Melanocyte of skin (primary cell): ENCODE measurements at places on chromosomes 12 and 14. TPM values are rescaled to one million over a fixed set of nuclear protein-coding genes. Genes with fewer than 3 reads are reported as not detected.

Gene MAP1LC3B2
- total RNA-seq: not detected in 2 replicates

Gene PLEKHG7
- total RNA-seq: not detected in 2 replicates

Gene TEAD4
- total RNA-seq: 21.0 and 21.6 TPM in 2 replicates

Gene ADAMTS20
- not detected in 2 replicates for total RNA-seq

Gene TMEM253
- total RNA-seq: under 0.01 TPM in 1 of 2 replicates, not detected in the other
